Lung microvascular endothelial cell (primary cell): ENCODE measurements at places on chromosomes 12 and 14.

- DNase-seq = no peak
These were observed 40.2 kb upstream of the OTOGL start for GRCh38 chr12:80059102-80059501.

GRCh38 chr12:71730936-71731335 is 23.7 kb upstream of the RAB21 start:
- DNase-seq = no peak

- no peak for DNase-seq
These were observed 940.2 kb downstream of the GALC start for GRCh38 chr14:87052646-87053225.

GRCh38 chr14:103692159-103692558 is 23.1 kb downstream of the XRCC3 start:
- DNase-seq = no peak

DNA sequence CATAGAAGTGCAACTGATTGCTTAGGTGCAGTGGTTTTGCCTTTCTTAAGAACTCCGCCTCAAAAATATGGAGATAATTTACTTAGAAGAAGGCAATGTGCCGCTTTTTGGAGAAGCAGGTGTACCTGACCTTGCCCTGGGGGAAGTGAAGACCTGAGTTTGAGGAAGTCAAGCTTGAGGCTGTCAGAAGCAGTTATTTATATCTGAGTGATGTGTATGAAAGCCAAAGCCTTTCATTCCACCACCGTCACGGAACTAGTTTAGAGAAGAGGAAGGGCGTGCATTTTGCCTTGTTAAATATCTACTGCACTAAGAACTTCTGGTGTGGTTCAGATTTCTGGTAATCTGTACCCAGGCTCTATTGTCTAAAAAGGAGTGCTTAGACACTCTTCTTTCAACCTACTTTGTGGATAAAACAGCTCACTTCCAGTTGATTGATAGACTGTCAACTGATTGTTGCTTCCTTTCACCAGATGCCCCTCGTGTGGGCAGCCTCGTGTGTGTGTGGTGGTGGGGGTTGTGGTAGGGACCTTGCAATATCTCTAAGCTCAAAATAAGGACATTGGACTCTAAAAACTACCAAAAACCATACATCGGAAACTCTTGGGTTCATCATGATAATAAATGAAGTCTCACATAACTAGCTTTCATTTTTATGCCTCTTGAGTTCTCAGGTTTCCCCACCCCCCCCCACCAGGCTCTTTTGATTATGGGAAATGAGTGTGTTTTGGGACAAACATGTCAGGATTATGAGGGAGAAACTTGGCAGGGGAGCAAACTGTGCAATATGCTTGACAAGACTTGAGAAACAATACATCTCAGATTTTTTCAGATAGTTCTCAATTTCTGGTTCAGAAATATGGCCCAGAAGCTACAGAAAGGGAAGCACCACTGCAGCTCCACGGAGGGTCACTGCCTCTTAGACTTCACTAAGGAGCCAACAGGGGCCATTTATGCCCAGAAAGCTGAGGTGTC is 78.6 kb downstream of the ARF6 start:
- DNase-seq = no peak

DNA sequence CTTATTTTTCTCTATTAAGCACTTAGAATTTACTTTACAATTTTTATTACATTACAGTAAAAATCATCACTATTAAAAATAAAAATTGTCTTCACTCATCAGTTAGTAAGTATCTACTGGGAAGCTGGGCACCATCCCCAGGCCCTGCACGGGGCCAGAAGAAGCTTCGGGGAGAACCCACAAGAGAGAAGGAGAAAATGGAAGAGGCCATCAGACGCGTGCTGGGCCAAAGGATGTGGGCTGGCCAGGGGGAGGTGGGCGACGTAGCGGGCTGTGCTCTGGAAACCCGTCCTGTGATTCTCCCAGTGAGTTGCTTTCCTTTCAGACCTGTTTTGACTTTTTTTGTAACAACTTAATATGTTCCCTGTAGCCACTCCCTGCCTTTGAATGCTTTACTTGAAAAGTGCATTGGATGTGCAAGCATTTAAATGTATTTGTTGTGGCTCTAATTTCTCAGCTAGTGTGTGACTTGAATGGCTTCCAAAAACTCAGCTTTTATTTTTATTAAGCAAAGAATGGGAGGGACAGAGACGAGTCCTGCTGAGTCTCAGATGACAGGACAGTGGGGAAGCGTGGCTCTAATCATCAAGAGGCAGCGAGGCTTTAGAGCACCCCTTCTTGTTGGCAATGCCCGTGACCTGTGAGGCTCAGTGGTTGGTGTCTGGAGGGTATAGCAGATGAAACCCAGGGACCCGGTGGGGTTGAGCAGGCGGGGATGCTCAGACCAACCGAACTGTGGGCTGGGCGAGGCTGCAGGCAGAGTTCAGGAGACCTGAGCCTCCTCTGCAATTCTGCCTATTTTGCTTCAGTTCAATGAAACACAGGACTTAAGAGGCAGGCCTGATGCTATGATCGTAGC is 38.8 kb downstream of the SYNE3 start:
- no peak for DNase-seq

DNA sequence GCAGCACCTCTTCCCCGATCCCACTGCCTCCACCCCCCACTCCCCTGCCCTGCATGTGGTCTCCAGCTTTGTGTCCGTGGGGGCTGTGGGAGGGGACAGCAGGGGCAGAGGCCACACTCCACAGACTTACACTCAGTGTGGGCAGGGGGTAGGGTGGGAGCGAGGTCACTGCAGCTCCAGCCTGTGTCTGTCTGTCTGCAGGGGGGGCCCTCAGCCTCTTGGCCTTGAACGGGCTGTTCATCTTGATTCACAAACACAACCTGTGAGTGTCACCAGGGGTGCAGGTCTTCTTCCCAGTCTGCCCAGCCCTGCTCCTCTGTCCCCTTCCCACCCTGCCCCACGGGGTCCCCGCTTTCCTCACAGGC is 6.5 kb downstream of the NOC4L start:
- DNase-seq = no peak

GRCh38 chr12:123659996-123660727 is 10.8 kb upstream of the TCTN2 start:
- DNase-seq = peak; percentile 31
